ENCODE measurements at places on chromosomes 16 and 17. TPM values are rescaled to one million over a fixed set of nuclear protein-coding genes. Genes with fewer than 3 reads are reported as not detected.

The PTX4 gene
- total RNA-seq, result 0.18 TPM

The TPSAB1 gene
- 0.99 TPM for total RNA-seq

The ZKSCAN2 gene
- 8.2 TPM for total RNA-seq

The NPIPB13 gene
- total RNA-seq, result 4.5 TPM

The CD7 gene
- total RNA-seq, result 1.4 TPM

The SBK1 gene
- 7.2 TPM for total RNA-seq

The SLC38A8 gene
- total RNA-seq, result not detected

All from metanephros (tissue), 2 donors.